Suppressor macrophage (primary cell): ENCODE measurements at places on chromosomes 2 and 18.

- DNase-seq = no peak
Observed at GRCh38 chr18:3094338-3094684, 81.4 kb upstream of the LPIN2 start.

GRCh38 chr2:239164335-239164871 is 236.4 kb downstream of the HDAC4 start:
- DNase-seq = no peak

GRCh38 chr18:50665015-50665414 is 105.1 kb downstream of the MAPK4 start:
- DNase-seq = no peak

DNA sequence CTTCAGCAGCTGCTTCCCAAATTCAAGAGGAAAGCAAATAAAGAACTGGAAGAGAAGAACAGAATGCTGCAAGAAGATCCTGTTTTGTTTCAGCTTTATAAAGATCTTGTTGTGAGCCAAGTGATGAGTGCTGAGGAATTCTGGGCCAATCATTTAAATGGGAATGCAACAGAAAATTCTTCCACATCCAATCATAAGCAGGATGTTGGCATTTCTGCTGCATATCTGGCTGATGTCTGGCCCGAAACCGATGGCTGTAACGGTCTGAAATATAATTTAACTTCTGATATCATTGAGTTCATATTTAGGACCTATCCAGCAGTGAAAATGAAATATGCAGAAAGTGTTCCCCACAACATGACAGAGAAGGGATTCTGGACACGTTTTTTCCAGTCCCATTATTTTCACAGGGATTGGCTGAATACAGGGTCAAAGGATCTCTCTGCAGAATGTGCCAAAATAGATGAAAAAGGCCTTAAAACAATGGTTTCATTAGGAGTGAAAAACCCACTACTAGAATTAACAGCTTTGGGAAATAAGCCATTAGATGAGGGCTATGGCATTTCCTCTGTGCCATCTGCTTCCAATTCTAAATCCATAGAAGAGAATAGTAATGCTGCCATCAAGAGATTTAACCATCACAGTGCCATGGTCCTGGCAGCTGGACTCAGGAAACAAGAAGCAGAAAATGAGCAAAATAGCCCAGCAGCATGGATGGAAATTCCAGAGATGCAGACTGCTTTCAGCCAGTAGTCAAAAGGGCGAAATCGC is 175.6 kb downstream of the MC4R start:
- no peak for DNase-seq

GRCh38 chr2:63983986-63984605 is 35.1 kb downstream of the VPS54 start:
- DNase-seq = peak; percentile 12

DNA sequence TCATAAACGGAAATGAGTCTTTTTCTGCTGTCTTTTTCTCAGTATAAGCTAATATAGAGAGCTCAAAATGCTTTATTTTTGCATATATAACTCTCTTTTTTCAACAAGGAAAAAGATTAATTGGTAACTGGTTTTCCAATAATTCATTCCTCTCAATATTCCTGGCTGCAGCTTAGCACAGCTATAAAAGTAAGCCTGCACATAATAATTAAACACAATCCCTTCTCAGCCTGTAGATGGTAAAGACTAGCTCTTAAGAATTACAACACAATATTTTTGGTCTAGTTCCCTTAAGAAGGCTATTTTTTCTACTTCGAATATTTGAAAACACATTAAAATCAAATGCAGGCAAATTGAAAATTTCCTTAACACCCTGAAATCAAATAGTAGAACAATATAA is 258.0 kb downstream of the DOK6 start:
- no peak for DNase-seq

DNA sequence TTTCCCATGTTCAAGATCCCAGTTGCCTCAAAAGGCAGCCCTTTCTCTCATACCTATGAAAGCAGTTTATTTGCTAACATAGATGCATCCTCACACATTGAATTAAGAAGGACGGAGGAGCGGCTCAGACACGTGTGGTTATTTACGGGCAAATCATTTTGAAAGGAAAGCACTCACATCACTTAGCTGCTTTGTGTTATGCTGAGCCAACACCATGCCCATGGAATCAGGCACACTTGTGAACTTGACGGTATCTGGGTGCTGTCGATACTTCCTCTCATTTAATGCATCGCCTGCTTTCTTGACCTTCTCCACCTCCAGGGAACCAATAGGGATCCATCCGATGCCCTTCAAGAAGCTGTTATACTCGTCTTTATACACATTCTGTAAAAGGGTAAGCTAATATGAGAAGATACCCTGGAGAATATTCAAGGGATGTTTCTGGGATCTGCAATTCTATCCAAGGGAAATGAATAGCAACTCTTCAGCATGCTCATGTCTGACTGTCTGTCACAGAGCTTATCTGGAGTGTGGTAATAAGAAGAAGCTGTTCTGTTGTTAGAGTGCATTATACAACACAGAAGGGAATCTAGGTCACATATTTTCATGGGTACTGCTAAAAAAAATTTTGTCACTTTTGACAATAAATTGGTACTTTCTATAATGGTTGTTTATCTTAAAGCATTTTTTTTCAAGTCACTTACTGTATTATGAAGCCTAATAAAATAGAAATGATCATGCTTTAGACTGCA is 63.3 kb downstream of the NEB start:
- no peak for DNase-seq

DNA sequence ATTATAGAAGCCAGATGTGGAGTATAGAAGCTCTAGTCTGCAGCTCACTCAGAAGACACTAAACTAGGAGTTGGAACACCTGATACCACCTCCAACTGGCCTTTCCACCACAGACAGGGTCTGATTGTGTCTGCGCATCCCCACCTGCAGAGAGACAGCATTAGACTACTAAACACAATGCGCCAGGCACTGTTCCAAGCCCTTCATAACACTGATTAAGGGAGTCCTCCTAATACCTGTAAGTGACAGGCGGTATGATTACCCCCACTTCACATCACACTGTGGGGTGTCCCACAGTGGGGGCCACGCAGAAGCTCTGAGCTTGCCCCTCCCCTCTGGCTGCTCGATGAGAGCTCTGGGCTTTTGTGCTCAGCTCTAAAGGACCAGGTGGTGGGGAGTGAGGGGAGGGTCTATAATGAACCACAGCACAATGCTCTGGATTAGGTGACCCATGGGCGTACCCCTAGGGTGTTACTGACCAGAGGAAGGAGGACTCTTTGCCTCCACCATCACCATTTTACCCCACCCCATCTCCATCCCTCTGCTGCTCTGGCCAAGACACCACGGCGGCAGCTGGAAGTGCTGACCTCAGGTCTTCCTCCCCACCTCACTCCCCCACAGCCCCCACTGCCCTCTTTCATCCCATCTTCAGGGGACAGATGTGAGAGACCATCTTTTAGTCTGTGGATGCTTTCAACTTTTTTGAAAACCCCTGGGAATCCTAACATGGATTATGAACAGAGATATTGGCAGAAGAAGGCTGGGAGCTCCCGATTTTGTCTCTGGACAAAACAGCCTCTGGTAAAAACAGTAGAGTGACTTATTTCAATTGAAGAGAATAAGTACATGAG is 145.1 kb downstream of the GFPT1 start:
- no peak for DNase-seq

DNA sequence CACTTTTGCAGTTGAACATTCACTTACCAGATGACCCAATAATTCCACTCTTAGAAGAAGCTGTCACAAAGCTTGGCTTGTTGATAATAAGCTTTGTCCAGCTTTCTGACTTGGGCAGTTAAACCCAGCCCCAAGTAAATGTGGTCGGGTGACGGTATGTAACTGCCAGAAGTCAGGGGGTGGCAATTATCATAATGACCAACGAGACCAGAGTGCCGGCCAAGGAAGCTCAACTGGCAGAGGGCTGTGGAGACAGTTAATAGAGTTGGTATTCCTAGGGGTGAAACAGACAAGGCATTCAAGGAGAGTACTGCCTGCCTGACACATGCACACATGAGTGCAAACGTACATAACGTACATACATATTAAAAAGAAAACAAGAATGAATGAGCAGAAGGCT is 116.7 kb downstream of the EIPR1 start:
- no peak for DNase-seq

DNA sequence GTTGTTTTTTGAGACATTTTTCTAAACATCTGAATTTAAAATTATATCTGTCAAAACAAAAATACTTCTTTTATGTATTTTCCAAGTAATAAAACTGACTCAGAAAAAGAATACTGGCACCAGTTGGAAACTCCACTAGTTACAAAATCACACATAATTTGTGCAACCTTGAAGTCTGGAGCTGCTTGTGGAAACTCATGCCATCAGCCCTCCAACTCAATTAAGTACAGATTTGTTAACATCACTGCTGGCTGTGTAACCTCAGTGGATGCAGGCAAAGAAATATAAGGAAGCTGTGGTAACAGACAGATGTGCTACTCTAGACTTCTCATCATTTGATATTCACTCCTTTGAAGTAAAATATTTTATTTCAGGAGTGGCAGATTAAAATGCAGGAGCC is 30.0 kb upstream of the RAPH1 start:
- DNase-seq = no peak
